SW 1271 (cell line): ENCODE measurements at places on chromosomes 1 and 21.

GRCh38 chr21:32554832-32555638 lies 30.3 kb downstream of the TCP10L start:
- DNase-seq: no peak

DNA sequence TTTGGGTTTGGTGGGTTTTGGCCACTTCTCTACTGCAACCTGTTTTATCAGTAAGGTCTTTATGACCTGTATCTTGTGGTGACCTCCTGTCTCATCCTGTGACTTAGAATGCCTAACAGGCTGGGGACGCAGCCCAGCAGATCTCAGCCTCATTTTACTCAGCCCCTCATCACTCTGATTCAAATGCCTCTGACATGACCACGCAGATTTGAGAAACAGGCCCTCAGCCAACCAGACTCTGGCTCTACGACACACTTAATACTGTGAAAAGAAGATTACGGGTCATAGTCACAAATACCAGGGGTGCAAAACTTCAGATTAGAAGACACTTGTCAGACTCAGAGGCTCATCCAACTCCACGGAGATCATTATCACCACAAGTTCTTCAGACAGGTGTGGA lies 28.3 kb upstream of the KIF26B start:
- DNase-seq: no peak

DNA sequence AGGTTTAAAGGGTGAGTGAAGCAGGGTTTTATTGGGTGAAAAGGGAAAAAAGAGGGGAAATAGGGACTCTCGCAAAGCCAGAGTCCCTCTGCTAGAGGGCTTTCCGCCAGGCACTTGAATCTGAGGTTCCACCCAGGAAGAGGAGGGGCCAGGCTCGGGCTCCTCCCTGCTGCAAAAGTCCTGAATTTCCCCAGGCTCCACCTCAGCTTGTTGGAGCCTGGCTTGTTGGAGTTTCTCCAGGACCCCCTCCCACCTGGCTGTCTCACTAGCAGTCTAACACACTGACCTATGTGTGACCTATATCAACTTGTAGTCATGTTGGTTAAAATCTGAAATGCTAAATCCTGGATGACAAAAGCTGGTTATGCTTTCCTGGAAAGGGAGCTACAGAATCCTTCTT lies 25.5 kb downstream of the GBP2 start:
- DNase-seq: no peak

DNA sequence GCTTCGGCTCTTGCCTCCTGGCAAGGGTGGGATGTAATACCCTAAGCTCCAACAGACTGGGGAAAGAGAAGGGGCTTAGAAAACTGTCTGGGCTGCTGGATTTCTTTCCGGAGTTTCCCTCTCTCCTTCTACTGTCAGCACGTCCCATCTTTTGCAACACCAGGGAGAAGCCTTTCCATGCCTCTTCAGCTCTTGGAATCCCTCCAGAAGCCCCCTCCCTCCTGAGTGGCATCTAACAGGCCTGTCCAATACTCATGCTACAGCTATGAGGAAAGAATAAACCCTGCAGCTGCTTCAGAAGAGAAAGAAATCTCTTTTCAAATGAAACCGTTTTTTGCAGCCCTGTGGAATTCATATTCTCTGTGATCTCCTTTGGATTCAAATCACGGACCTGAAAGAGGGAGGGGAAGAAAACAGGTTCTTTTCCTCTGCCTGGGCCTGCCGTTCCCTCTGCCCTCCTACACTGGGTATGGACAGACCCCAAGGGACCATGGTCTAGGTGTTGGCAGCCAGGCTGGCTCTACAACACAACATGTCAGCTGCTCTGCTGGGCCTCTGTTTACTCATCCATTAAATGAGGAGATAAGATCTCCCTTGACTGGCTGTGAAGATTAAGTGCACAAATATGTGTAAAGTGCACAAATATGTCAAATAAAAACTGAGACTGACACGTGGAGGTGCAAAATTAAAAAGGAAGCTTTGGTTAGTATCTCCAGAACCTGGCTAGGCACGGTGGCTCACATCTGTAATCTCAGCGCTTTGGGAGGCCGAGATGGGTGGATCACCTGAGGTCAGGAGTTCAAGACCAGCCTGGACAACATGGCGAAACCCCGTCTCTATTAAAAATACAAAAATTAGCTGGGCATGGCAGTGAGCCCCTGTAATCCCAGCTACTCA lies 6.0 kb upstream of the CAPN2 start:
- no peak for DNase-seq

DNA sequence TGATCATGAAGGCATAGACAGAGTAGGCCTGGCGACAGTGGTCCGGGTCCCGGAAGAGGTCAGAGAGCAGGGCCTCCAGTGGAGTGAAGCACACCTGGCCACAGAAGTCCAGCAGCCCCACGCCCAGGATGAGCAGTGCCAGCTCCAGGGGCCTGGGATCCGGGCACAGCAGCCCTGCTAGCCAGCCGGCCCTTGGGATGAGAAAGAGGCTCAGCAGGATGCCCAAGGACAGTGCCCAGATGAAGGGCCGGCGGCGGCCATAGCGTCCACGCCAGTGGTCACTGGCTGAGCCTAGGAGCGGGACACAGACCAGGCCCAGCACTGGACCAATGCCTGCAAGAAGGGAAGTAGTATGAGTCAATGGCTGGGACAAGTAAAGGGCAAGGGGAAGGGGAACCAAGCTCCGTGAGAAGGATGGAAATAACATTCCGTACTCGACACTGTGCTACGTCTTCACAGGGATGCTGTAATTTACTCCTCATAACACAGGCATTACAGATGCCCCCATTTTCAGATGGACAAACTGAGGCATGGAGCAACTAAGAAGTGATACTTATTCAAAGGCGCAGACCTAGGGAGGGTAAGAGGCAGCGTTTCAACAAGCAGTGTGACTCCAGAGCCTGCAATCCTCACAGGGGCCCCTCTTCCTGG lies 16.9 kb downstream of the SLC45A3 start:
- DNase-seq: no peak

- DNase-seq: no peak
Observed at GRCh38 chr1:182226618-182227017, 165.0 kb downstream of the GLUL start.

DNA sequence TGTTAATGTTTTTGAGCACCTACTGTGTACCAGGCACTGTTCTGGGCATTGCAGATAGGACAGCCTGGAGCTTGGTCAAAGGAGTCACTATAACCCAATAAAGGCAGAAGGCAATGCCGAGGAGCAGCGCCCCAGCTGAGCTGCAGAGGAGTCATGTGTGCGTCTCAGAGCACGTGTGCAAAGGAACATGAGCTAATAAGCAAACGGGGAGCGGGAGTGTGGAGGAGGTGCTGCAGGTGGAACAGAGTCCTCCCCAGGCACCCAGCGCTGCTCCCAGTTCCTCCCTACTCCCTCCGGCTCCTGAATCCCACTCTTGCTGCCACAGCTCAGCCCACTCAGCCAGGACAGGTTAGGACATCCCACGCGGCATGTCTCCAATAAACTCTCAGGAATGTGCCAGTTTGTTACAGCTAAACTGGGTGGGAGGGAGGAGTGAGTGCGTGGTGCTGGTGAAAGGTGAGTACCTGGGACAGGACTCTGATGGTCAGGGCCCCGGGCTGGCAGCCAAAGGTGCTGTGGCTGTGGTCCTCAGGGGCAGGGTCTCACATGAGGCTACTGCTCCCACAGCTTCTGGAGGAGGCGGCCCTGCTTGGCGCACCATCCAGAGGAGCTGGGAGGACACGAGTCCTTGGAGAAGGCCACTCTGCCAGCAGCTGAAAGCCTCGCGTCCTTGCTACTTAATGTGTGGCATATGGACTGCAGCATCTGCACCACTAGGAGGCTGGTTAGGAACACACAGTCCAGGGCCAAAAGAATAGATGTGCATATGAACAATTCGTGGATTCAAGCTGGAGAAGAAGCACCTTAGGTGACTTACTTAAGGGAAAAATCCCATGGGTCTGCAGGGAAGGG lies 52.3 kb downstream of the GRIK3 start:
- DNase-seq: no peak

DNA sequence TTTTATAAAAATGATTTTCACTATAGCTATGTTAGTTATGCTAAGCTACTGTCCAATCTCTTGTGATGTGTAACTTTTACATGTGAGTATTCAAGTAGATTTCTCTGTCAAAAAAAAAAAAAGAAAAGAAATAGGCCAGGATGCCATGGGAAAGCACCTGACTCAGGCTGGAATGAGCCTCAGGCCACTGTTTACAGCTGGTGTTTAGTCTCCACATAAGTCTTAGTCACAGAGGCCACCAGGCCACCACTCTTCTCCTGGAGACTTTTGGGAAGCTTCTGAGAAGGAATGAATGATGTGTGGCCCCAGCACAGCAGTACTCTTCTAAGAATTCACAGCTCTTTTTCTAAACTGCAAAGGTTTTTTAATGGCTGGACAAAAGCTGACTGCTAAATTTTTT lies 48.9 kb downstream of the CHML start:
- DNase-seq: peak; percentile 33

DNA sequence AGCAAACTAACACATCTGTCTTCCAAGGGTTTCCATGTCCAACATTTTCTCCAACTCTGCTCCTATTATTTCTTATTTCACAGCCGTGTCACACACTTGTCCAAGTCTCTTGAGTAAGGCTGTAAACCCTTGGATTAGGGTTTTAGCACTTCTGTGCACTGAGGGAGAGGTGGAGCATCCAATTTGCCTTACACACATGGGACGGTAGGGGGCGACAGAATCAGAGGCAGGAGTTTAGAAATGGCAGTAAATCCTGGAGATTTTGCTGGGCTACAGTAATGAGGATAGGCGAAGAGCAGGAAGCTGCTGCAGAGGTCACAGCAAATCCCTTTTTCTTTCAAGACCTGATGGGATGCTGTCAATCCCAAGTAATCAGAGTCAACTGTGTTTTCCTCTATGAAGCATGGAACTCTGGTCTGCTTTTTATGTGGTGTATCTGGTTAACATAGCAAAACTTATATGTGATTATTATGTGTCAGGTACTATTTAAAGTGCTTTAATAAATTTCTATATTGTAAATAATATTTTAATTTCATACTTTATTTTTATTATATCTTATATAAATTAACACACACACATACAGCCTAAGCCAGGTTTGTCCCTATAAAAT lies 15.4 kb upstream of the LCE5A start:
- no peak for DNase-seq

DNA sequence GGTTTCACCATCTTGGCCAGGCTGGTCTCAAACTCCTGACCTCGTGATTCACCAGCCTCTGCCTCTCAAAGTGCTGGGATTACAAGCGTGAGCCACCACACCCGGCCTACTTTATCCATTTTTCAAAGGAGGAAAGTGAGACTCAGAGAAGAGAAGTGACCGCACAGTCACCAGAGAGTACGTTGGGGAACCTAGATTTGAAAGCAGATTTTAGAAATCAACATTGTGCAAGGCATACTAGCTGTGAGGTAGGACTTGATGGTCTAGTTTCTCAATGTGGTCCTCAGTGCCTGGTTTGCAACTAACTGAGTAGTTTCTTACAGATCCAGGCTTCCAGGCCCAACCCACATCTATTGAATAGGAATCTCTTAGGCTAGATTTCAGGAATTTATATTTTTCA lies 1.7 kb upstream of the PRCC start:
- DNase-seq: no peak

GRCh38 chr21:37380349-37381323 lies 14.1 kb downstream of the DYRK1A start:
- DNase-seq: no peak

DNA sequence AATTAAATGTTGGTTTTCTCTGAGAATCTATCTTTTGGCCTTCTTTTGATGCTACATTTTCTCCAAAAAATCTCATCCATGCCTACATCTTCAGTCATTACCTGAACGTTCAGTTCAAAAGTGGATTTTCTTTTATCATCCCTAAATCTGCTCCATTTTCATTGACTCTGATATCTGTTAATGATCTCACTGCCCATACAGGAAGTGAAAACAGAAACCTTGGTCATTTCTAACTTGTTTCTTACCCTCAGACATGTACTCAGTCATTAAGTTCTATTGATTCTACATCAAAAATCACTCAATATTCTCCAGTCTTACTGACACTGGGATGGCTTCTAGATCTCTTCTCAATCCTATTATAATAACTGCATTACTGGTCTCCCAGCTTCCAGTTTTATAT lies 22.7 kb downstream of the PRKACB start:
- DNase-seq: no peak

DNA sequence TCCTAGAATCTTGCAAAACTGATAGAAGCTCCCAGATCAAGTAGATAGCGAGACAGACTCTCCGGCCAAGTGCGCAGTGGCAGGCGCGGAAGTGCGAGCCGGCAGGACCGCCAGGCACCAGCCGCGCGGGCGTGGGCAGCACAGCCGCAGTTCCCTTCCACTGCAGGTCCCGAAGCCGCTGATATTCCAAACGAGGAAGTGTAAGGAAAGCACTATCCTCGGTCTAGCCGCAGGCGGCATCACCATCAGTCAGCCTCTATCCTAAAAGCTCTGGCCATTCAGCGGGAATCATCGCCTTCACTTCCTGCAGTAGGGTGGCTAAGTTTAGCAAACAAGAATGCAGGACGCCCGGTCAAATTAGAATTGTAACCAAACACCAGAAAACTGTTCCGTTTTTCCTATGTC lies 710 bp downstream of the GLRX2 start:
- DNase-seq: no peak

DNA sequence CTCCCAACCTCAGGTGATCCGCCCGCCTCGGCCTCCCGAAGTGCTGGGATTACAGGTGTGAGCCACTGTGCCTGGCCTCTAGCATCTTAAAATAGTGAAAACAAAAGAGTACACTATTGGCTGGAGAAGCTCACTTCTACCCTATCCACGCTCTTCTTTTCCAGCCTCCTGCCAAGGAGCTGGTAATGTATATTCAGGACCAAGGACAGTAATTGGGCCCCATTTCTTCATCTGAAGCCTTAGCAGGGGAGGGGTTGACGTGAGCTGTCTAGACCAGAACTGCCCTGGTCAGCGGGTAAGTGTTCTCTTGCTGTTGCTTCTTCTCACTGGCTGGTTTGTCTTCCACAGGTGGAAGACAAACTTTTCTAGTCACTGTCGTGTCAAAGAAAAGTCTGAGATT lies 70.2 kb downstream of the DNM3 start:
- DNase-seq: no peak

DNA sequence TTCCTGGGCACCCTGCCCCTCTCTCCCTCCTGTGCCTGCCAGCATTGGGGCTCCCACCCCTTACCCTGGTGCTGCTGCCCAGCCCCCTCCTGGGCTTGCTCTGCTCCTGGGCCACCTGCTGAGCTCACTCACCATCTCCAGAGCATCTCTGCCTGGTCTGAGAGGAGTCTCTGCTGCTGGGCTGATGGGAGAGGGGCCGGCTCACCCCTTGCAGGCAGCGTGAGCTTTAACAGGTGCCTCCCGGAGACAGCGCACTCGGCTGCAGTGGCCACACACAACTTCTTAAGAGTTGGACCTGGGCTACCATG lies 721.7 kb downstream of the MATN1 start:
- no peak for DNase-seq

- peak; percentile 9 for DNase-seq
Observed at GRCh38 chr1:212455803-212456528, 23.2 kb downstream of the NENF start.

GRCh38 chr1:66413838-66414175 lies 120.1 kb upstream of the SGIP1 start:
- no peak for DNase-seq

DNA sequence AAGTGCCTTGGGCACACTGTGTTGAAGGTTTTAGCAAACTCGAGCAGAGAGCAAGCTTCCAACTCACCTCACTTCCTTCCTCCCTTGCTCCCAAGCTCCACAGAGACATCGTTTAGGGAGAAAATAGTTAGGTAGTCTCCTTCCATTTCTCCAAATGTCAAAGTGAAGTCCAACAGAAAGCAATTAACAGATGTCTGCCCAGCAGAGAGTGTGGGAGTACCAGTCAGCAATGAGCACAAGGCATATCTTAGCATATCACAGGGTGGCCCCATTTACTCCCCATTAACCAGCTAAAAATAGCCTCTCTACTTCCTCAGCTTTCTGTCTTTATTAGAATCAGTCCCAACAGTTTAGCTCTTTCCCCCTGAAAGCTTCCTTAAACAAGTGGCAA lies 334.2 kb upstream of the CAMK1G start:
- DNase-seq: no peak
